HFFc6 (cell line): ENCODE measurements at places on chromosomes 1 and 21. TPM values are rescaled to one million over a fixed set of nuclear protein-coding genes. Genes with fewer than 3 reads are reported as not detected.
A peak's percentile ranks its signal among the peaks of the same experiment; 100 is the strongest.

- DNase-seq, result peak; percentile 9
Observed at GRCh38 chr1:101025283-101025656, 314 bp downstream of the DPH5 start.

- no peak for DNase-seq
Observed at GRCh38 chr1:89310505-89310904, 37.8 kb upstream of the GBP5 start.

DNA sequence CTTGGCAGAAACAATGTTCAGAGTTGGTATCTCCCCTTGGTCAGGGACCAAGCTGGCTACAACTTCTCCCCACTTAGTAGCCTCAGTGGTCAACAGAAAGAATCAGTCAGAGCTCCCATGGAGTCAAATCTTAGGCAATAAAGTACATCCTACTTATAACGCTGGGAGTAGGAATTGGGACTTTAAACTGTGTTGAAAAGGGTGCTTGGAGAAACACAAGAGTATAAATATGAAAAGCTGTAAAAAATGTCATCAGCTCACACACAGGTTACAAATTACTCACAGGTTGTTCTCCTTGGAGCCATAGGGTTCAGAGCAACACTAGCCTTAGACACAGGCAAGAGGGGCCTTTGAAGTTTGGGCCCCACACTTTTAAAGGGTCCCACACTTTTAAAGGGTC is 67.4 kb downstream of the WLS start:
- no peak for DNase-seq

- peak; percentile 91 for DNase-seq
Observed at GRCh38 chr1:15028102-15028501, 125.4 kb upstream of the TMEM51 start.

RNU1-1 gene
- total RNA-seq, result 1,916 to 3,632 TPM (median 1,968 TPM) in 3 replicates

TDRD10 gene
- total RNA-seq, result not detected in 3 replicates

DNA sequence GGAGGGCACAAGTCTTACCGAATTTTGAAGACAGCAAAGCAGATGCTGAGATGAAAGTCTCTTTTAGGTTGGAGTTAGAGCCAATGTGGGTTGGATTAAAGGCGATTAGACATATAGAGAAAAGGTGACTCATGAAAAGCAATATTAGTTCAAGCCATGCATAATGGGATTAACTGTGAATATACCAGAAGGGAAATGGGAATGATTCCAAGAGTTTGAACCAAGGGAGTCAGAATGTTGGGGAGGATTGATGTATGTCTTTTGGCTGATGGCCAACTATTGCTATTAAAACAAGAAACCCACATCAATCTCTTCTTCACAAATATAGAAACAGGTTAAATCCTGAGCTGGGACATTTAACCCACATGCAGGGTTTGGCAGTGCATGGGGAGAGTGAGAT is 1.2 kb downstream of the HMGCS2 start:
- DNase-seq, result no peak

- DNase-seq, result no peak
Observed at GRCh38 chr1:209403921-209404320, 179.6 kb upstream of the CAMK1G start.

GRCh38 chr1:179228783-179229213 is 679 bp downstream of the ABL2 start:
- no peak for DNase-seq

B3GALT2 gene
- 0.55 to 0.71 TPM (median 0.69 TPM) in 3 replicates for total RNA-seq

- no peak for DNase-seq
Observed at GRCh38 chr1:68199603-68200002, 32.7 kb downstream of the WLS start.

DNA sequence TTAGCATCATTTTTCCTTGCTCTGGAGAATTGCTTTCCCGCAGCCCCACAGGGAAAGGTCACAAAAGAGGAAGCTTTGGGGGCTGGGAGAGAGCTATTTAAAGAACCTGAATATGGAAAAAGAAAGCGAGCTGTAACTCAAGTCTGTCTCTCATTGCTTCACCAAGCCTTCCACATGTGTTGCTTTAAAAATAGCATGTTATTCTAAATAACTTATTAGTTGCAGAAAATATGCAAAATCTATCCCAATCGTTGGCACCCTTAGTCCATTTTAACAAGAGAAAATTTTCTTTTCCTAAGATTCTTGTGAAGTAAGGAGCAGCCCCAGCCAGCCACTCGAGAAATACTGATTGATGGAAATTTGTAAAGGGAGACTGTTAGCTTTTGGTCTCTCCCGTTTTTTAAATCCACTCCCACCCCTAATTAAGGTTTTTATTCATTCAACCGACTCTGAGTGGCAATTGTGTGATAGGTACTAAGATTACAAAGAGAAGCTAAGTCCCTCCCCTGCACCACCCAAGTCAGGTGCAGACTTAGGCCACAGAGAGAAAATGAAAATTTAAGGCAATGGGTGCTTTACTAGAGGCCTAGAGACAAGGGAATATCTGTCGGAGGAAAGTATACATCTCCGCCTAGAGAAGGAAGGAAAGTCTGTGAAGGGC is 802 bp downstream of the CYP4X1 start:
- DNase-seq, result no peak

CELA3A gene
- not detected in 3 replicates for total RNA-seq

AK5 gene
- total RNA-seq, result 52.8 to 73.3 TPM (median 54.8 TPM) in 3 replicates

DNA sequence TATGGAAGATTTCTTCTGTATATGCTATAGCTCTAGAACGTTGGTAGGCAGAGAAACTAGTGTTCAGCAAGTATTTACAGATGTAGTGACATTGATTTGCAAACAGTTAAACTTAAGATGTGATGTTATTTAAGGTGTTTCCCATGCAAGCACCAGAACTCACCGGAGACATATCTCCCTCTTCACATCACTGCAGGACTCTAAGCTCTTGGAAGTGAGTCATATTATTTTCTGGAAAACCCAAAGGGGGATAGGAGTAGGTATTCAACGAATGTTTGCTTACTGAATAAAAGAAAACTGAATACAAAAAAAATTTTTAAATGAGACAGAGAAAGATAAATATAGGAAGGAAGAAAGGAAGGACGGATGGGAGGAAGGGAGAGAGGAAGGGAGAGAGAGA is 25.0 kb downstream of the RGS4 start:
- no peak for DNase-seq

DNA sequence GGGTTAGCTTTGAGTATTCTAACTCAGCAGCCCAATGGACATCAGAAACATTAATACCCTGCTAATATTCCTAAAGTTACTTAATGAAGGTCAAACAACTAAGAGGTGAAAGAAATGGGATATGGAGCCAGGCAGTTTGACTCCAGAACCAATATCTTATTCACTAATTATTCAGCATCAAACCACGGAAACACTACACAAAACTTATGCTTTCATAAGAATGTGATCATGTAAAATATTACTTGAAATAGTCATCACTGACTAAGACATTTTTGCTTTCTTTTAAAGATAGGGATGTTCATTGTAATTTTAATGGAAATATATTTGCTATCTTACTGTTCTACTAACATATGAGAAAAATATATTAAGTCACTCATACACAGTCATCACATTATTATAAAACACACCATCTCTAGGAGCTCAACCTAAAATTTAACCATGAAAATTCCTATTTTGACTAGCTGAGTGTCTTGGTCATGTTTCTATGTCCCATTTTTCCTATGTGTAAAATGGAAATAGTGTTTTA is 240.9 kb downstream of the KCTD3 start:
- DNase-seq, result peak; percentile 8

DNA sequence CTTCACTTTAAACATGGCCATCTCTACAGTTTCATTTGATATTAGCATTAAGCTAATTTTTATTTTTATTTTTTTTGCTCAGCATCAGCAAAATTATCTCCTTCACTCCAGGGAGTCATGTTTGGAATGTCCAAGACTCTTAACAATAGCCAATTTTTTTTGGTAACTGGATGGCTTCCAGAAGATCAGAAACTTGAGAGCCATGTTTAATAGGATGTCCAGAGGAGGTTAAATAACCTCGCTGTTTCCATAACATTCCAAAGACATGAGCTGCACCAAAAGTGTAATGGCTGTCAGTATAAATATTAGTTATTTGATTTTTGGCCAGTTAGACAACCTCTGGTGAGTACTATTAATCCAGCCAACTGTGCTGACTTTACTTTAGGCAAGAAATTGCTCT is 80.7 kb downstream of the DNTTIP2 start:
- peak; percentile 84 for DNase-seq

GRCh38 chr1:19854866-19855265 is 27.3 kb upstream of the OTUD3 start:
- DNase-seq, result no peak

DNA sequence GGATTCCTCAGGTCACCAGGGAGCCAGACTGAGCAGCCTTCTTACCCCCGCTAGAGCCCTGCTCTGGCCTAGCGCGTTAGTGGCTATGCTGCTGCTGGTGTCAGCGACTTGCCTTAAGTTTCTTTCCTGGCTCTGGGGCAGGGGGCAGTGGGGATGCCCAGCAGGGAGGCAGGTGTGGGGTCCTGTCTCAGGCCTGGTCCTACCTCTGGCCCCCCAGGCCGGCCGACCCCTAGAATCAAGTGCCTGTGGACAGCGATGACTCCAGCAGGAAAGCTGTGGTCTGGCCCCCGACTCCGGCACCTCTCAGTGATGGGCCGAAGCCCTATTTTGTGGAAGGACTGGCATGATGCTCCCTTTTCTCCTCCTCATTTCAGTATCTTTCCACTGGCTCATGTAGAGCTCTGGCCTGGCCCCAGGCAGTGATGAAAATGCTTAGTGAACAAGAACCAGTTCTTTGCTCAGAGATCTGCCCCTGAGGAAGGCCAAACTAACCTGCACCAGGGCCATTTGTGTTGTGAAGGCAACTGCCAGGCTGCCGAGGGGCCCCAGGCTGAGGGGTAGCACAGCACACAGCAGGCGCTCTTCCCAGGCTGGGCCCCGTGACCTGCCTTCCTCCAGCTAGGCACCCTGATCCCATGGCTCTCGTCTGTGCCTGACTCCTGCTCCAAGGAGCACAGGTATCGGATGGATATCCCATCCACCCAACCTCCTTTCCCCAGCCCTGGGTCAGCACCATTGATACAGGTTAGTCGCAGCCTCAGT is 23.7 kb downstream of the MRPL37 start:
- DNase-seq, result no peak
